ENCODE measurements at places on chromosomes 4 and X.

GRCh38 chr4:54318904-54319303, 89.8 kb downstream of the PDGFRA start:
- no peak for DNase-seq

DNA sequence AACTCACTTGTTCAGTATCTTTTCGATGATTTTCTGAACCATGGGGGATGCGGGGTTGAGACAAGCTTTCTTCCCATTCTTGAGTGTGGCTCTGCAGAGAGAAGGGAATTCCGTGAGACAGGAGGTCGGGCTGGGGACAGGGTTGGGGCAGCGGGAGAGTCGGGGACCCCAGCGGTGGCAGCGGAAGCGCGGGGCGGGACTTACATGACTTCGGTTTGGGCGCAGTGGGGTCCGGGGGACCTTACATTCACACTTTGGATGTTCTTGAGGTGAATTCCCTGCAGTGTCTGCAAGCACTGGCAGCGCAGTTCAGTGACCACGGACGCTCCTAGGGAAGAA, 434 bp downstream of the CXCL3 start:
- no peak for DNase-seq

DNA sequence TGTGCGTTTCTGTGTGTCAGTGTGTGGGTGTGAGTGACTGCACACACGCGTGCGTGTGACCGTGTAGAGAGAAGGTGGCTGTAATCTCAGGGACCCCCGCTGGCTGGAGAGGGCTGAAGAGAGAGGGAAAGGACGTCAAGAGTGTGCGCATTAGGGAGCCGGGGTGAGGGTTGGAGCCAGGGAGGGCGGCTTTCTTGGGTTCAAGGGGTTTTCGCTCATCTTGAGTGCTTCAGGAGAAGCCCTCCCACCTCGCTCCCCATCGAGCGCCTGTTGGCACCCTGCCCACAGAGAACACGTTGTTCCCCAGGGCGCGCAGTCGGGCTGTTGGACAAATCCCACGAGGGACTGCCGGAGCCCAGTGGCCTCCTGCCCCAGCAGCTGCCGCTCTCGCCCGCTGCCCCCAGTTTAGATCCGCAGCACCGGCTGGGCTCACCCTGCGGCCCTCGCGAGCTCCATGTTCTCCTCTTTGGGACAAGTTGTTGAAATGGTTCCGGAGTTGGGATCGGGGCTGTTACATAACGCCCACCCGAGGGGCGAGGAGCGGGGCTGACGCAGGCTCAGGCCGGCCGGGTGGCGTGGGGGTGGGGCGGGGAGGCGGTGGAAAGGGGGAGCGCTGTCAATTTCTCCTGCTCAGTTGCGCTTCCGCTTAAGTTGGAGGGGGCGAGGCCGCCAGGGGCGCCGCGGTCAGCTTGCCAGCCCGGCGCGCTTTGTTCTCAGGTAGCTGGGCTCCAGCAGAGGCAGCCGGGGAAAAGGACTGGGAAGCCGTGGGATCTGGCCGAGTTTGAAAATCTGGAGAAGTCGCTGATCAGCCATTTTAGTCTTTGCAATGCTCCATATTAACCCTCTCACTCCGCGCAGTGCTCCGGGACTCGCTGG, 1.6 kb downstream of the GRIA2 start:
- DNase-seq = no peak

DNA sequence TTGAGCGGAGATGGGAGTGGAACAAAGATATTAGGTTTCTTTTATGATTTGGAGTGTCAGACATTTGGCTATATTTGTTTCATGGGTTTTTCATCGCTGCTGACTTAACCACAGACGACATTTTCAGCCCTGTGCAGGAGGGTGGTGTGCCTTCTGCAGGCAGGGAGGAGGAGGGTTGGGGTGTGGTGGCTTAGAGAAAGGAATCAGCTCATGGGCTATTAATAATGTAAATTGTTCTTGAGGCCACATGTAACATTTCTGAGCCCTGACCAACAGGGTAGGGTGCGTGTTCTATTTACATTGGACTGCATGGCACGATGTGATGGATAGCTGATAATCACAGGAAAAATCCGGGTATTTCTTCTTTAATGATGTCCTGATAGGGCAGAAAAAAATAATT, 67.6 kb downstream of the POLA1 start:
- DNase-seq = no peak

DNA sequence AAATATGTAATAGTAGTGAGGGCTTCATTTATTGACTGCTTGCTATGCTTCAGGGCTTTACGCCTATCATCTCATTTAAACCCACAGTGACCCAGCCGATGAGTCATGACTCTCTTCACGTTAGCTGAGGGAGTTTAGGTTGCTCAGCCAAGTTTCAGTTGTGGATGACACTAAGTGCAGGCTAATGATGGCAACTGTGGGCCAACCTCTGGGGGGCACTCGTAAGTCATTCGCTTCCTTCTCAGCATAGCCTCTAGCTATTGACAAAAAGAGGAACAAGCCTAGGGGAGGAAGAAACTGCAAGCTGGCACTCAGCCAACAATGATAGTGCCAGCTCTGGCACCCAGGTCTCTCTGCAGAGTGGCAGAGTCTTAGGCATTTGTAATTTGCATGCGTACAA, 325.0 kb downstream of the ARHGAP10 start:
- DNase-seq = peak; percentile 36

GRCh38 chr4:169152098-169152497, 118.7 kb downstream of the SH3RF1 start:
- no peak for DNase-seq

- DNase-seq = no peak
Observed at GRCh38 chrX:68847172-68847571, 18.4 kb downstream of the EFNB1 start.

DNA sequence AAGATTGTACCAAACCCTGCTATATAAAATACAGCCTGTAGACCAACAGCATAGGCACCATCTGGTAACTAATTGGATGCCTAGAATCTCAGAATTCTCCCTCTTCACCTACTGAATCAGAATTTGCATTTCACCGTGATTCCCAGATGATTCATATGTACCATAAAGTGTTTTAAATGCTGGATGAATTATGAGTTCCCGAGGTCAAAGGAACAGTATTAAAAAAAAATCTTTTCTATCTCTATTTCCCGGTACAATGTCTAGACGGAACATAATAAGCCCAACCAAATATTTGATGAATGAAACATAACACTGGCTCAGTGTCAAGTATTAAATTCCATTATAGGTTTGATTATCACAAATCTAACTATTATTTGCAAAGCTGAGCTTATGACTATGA, 280.0 kb downstream of the ANKRD50 start:
- no peak for DNase-seq

- DNase-seq = no peak
Observed at GRCh38 chr4:44149282-44149681, 299.3 kb downstream of the KCTD8 start.

DNA sequence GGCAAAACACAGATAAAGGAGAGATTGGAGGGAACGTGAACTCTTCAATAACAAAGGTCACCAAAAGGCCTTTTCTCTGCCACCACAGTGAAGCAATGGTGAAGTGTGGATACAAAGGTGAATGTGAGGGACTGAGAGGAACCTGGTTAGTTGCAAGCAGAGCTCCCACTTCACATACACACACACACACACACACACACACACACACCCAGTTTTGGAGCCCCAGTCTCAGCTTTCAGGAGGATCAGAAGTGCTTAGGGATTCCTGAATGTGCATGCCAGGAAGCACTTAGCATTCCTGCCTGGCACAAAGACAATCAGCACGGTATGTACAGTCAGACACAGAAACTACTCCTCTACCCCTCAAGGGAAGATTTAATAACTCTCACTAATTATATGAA, 71.5 kb downstream of the ARHGEF9 start:
- DNase-seq = no peak

DNA sequence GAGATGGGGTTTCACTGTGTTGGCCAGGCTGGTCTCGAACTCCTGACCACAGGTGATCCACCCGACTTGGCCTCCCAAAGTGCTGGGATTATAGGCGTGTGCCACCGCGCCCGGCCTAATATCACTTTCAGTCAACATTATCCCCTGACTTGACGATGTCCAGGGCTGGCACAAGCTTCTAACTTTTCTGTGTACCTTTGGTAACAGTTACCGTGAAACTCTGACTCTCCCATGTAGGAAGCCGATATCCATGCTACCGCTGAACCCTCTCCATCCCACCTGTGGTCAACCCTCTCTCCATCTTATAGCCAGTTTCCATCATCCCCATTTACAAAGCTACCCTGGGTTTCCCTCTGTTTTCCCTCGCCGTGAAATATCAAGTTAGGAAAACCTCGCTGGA, 77.5 kb downstream of the CRLF2 start:
- DNase-seq = no peak

DNA sequence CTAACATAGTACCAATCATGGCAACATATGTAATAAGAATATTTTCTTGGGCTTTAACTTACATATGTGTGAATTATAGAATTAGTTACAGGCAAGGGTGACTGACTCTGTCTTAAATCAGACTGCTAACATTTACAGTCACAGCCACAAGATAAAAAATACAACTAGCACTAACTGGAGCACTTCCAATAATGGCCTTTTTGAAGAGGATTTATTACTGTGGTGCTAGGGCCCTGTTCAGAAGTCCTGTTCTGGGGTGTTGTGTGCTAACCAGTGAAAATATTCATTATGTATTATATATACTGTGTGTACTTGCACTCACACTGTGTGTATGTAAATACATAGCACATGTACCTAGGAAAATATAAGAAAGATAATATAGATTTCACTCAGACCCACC, 1611.2 kb downstream of the PCDH18 start:
- DNase-seq = no peak

DNA sequence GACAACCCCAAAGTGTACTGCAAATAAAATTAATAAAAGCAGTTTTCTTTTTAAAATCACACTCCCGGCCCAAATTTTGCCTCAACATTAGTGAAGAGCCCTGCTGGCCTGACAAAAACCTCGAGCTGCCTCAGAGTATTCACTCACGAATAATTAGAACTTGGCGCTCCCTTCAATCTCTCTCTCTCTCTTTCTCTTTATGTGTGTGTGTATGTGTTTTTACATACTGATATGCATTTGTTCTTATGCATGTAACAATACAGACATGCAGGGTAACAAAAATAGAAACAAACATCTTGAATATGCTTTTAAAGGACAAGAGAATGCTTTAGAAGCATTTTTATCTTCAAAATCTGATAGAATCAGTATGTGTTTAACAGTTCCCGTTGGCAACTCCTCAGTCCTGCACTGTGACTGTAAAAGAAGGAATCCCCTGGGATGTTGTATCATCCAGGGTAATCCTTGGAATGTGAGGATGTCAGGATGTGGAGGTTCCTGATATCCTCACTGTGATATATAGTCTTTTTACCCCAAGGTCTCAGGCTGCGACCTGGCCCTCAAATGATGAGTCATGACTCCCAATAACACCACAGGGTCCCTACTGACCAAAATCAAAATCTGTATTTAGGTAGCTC, 53.0 kb downstream of the PTCHD1 start:
- DNase-seq = no peak

DNA sequence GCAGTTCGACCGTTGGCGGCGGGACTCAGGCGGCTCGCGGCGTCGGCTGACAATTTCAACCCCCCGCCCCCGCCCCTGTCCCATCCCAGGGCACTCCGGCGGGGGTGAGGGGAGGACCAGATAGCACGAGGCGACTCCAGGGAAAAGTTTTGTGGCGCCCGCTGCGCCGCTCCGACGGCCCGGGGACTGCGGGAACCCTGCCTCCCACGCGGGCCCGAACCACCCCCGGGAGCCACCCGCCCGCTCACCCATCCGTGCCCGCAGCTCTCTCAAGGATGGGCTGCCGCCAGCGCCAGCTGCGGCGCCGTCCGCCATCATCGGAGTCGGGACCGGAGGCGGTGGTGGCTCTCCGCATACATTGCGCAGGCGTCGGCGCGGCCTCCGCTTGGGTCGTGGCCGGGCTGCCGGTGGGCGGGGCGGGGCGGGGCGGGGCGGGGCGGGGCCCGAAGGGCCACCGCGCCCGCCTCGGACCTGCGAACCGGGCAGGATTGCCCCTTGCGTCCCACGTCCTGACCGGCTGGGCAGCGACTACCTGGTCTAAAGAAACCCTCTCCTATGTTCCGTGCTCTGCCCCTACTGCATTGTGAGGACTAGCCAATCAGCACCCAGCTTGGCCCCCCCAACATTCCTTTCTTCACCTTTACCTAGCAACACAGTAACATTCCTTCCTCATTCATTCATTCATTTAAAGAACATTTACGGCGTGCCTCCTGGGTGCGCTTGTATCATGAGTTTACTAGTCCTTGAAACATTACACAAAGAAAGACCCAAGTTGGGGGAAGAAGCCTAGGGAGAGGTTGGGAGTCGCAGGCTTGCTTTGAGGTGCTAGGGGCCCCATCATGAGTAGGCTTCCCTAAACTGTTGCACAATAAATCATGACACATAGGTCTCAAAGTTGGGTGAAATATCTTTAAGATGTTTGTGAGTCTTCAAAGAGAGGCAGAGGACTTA, at the start of gene MAP7D3:
Gene MAP7D3, minus strand, starts transcription at position 360 of the 951 bp plus-strand sequence. Its CDS starts 42 bp downstream, at position 318.
- DNase-seq = peak; percentile 28

DNA sequence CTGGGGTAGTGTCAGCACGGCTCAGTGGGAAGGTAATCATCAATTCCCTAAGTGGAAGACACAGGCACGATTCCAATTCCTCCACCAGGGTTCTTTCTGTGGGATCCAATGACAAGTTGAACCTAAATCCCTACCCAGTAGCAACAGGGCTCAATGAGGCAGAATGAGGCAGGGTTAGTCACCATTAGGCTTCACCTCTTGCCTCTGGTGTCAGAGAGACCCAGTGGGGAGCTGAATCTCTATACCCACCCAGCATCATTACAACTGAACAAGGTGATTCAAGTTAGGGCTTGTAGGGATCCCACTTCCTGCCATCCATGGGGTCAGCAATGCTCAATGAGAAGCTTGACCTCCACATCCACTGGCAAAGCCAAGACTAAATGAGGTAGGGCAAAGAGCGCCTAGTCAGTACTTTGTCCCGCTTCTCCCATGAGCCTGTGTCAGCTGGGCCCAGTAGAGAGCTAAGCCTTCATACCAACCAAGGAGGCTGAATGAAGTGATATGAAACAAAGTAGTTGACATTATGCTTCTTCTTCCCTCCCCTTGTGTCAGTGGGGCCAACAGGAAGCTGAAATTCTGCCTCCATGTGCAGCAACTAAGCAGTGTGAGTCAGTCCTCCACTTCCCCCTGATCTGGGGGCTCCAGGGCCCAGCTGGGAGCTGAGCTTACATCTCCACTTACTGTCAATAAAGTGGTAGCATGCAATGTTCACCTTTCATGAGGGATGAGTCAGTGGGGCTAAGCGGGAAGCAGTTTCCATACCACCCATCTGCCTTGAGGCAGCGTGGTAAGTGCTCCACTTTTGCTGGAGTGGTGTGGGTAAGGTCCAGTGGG, 36.4 kb upstream of the RBM41 start:
- DNase-seq = no peak

- no peak for DNase-seq
Observed at GRCh38 chr4:183563874-183564273, 59.0 kb downstream of the ING2 start.

- DNase-seq = no peak
Observed at GRCh38 chr4:101370663-101371210, 23.4 kb upstream of the PPP3CA start.

DNA sequence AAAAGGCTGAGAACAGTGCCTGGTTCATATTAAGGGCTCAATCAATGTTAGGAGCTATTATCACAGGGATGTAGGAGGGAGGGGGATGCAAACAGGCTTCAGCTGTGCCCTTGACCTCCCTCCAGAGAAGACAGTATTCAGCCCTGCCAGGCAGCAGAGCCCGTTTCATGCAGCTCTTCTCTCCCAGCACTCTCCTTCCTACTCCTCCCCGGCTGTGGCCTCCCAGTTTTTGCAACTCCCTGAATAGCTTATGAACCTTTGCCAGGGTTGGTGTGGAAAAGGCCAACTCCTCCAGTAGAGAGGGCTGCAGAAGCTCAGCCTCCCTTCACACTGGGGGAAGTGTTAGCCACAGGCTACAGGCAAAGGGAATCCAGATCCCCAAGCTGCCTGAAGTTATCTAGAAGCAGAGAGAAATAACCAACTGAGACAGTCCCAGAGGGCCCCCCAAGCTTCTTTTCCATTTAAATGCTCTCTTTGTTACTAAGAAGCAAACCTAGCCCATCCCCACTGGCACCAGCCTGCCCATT, 31.7 kb upstream of the APLN start:
- no peak for DNase-seq
